ENCODE measurements at places on chromosomes 13 and 19.

GRCh38 chr13:48066310-48066989 lies 28.5 kb downstream of the MED4 start:
- no peak for DNase-seq

- no peak for DNase-seq
Measured at GRCh38 chr19:15666186-15666585, 6.7 kb upstream of the CYP4F12 start.

DNA sequence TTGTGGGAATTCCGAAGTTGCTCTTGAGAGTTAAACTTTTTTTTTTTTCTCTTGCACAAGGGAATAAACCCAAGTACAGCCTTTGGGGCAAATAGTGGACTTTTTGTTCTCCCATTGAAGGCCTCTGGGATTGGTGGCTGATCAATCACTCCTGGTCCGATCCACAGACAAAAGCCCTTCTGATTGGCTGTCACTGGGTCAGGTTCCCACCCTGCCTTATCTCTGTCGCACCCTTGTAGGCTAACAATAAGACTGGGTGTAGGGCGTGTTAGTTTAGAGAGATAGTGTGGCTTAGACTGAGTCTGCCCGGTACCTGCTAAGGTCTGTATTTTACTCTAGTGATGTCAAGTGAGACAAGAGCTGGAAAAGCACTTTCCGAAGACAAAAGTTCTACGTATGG lies 380.8 kb downstream of the NDFIP2 start:
- no peak for DNase-seq

DNA sequence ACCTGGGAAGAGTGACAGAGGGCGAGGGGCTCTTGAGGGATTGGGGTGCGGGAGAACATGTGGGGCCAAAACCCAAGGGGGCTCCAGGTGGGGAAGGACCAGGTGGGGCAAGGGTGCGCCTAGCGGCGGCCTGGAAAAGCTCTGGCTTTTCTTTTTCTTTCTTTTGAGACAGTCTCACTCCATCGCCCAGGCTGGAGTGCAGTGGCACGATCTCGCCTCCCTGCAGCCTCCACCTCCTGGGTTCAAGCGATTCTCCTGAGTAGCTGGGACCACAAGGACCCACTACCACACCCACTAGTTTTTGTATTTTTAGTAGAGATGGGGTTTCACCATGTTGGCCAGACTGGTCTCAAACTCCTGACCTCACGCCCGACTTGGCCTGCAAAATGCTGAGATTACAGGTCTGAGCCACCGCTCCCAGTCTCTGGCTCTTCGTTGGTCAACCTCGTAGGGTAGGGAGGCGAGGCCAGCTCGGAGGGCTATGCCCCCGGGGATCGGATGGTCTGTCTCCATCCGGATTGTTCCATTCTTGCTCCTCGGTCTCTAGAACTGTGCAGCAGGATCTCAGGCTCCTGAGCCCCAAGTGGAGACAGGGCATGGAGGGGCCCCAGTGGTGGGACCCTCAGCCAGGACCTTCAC lies 3.7 kb downstream of the GADD45B start:
- DNase-seq, result no peak

- no peak for DNase-seq
Measured at GRCh38 chr13:29884671-29885430, 34.4 kb upstream of the UBL3 start.

GRCh38 chr19:49626226-49626625 lies 13.7 kb downstream of the RRAS start:
- DNase-seq, result no peak

GRCh38 chr19:1568320-1569019 lies at the start of gene MEX3D:
MEX3D (minus strand) TSS chr19:1568325; CDS start chr19:1568058, 267 bp downstream.
- peak; percentile 88 for DNase-seq

DNA sequence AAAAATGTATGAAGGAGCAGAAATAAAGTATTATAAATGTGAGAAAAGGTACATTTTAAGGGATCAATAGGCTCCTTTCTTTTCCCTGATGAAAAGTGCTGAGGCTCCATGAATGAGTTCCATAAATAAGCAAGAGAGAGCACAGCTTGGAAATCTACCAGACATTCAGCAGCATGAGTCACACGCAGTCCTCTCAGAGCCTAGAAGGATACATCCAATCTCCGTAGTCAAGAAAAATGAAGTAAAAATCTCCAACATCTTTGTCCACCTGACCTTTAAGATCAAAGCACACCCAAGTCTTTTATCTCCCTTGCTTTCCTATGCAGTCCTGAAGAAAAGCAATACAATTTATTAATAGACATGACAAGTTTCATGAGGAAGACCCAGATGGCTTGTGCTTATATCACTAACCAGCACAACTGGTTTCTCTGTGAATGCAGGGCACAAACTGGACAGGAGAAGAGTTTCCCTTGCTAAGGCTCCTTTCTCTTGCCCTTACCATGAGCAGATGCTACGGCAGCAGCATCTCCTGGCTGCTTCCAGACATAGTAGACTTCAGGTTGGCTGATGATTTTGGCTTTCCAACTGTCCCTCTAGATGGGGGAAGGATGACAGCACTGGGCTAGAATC lies 730.8 kb downstream of the EFNB2 start:
- DNase-seq, result no peak

DNA sequence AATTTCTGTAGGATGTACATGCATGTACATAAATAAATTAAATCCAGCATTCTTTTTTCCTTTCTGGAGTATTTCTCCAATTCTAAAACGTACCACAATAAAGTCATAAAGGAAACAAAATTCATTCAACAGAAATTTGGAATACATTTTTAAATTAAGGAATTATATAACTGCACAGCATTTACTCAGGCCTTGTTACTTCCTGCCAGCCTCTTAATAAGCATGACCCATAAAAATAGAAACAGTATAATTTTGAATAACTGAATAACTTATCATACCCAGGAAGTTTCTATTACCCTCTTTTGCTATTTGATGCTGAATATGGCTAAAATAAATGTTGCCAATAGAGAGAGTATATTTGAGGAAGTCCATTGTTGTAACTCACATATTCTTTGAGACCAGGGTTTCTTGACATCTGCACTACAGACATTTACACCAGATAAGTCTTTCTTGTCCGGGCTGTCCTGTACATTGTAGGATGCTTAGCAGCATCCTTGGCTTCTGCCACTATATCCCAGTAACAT lies 178.2 kb downstream of the KLF12 start:
- DNase-seq, result no peak

GRCh38 chr19:2229103-2230032 lies 6.8 kb downstream of the PLEKHJ1 start:
- DNase-seq, result no peak

DNA sequence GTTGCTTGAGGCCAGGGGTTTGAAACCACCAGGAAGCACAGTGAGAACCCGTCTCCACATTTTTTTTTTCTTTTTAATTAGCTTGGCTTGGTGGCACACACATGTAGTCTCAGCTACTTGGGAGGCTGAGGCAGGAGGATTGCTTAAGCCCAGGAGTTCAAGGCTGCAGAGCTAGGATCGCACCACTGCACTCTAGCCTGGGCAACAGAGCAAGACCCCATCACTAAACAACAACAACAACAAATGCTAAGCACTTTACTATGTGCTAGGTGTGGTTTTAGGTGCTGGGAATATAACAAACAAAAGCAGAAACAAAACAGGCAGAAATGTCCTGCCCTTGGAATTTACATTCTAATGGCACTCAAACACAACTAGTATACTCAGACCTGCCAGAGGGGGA lies 51.3 kb downstream of the RYR1 start:
- no peak for DNase-seq

DNA sequence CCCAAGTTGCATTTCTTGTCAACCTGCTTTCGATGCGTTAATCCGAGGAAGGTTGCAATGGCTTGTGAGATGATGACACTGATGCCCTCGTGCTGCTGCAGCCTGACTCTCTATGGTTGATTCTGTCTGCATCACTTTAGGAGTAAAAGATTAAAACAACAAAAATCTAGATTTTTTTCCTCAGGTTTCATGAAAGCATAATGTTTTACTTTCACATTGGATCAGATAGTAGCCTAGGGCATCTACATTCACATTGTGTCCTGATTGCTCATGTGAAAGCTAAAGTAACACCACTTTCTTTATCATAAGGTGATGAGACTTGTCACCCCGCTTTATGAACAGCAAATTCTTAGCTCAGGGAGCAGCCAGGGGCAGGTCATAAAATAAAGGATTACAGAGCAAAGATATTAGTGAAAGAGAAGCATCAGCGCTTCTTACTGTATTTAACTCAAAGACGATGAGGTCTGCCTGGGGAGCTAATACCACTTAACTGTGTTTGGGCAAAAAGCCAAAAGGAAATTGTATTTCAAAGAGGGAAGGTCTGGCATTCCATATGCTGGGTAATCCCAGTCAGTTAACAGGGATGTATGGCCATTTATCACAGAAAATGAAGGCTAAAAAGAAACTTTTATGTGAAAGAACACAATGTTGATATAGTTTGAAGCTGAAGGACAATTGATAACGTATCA lies 270.5 kb downstream of the GPC6 start:
- no peak for DNase-seq

GRCh38 chr13:71619096-71619495 lies 247.9 kb downstream of the DACH1 start:
- no peak for DNase-seq

- no peak for DNase-seq
Measured at GRCh38 chr13:38944219-38944618, 46.4 kb downstream of the STOML3 start.

GRCh38 chr19:7533281-7533885 lies 2.1 kb upstream of the PNPLA6 start:
- DNase-seq, result no peak

- no peak for DNase-seq
Measured at GRCh38 chr19:17306285-17306714, 628 bp downstream of the MRPL34 start.

- no peak for DNase-seq
Measured at GRCh38 chr19:55459950-55460657, 1.3 kb downstream of the ISOC2 start.

DNA sequence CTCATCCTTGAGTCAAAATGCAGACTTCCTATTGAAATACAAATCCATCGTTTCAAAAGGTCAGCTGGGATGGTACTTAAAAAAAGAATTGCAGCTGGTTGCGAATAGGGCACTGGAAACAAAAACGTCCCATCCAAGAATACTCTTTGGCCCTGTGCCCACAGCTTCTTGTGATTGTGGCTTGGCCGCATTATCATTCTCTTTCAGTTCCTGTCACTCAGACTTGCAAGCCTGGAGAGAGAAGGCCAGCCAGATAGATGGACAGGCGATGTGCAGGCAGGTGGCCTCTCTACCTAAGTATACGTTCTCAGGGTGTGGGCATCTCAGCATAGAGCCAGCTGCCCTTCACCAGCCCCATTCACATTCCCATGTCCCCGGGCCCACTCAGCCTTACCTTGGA lies 208.5 kb upstream of the ZNF536 start:
- DNase-seq, result no peak

GRCh38 chr13:107851670-107852069 lies 363.7 kb downstream of the LIG4 start:
- no peak for DNase-seq

- DNase-seq, result no peak
Measured at GRCh38 chr13:38743466-38743865, 56.6 kb downstream of the FREM2 start.

DNA sequence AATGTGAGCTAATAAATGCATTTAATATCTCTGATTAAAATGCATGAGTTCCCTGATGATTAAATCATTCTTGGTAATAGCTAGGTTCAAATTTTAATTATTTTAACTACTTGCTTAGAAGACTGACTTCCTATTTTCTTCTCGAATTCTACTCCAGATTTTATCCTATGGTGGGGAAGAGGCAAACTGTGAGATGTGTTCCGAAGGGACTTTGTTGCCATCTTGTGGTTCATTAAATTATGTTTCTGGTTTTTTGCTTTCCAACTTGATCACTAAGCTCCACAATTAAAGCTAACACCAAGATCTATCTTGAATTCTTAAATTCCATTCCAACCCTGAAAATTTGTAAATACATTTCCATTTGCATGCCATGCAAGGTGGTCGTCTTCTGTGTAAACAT lies 538.4 kb upstream of the PCDH20 start:
- DNase-seq, result no peak

- DNase-seq, result peak; percentile 42
Measured at GRCh38 chr19:29724102-29724641, 9.1 kb upstream of the C19orf12 start.

DNA sequence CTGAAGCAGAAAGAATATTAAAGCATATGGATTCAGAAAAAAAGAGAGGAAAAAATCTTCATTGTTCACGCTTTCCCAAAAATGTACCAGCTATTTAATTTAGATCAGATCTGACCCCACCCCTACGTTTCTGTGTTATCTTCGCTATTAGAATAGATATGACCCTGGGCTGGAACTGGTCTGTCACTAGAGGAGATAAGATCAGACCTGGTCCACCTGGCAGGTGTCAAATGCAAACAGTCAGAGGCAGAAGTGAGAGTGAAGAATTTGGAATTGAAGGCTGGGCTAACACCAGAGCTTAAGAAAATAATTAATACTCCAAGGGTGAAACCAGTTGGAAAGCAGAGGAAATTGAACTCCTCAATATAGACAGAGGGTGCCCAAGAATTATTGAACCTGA lies 30.0 kb upstream of the MBNL2 start:
- no peak for DNase-seq

DNA sequence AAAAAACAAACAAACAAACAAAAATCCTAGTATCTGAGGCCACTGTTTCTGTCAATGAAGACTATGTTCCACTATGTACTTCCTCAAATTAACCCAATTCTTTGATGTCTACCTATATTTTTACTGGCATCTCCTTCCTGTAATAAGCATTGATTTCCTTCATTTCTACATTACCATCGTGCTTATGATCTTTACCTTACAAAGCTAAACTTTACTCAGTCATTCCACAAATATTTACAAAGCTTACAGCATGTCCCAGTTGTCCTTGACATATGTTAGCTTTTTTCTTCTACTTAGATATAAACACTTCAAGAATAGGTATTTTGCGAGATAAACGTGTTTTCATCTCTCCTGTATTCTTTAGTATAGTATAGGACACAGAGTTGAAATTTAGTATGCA lies 1090.9 kb downstream of the PCDH9 start:
- DNase-seq, result no peak

GRCh38 chr19:56507446-56508289 lies at the start of gene ZNF471:
ZNF471 (plus strand) TSS chr19:56507855; CDS start chr19:56511572, 3,717 bp downstream.
- peak; percentile 75 for DNase-seq

DNA sequence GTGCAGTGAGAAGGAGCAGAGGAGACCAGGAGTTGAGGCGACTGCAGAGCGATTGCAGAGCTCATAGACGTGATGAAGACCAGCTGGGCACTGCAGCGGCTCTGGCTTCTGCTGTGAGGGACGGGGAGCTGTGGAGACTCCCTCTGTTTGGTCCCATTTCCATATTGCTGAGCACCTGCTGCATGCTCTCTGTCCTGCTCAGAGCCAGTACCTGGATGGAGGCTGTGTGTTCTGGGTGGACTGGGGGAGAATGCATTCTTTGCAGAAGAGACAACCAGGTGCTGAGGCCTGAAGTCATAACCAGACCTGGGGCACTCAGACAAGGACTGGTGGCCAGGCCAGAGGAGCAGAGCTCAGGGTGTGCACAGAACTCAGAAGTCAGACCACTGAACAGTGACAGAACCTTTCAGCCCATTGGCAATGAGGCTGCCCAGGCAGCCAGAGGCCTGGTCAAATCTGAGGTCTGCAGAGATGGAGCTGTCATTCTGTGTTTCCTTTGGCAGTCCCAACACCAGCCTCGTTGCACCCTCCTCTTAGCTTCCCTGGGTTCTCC lies 1.3 kb upstream of the A1BG start:
- DNase-seq, result no peak

GRCh38 chr13:32636711-32637110 lies 50.5 kb downstream of the PDS5B start:
- DNase-seq, result no peak

GRCh38 chr13:75312884-75313520 lies 169.0 kb downstream of the TBC1D4 start:
- DNase-seq, result peak; percentile 30

GRCh38 chr13:109454167-109454917 lies 332.0 kb downstream of the IRS2 start:
- no peak for DNase-seq
